ENCODE measurements at places on chromosomes 1 and 21.
A peak's percentile ranks its signal among the peaks of the same experiment; 100 is the strongest.

DNA sequence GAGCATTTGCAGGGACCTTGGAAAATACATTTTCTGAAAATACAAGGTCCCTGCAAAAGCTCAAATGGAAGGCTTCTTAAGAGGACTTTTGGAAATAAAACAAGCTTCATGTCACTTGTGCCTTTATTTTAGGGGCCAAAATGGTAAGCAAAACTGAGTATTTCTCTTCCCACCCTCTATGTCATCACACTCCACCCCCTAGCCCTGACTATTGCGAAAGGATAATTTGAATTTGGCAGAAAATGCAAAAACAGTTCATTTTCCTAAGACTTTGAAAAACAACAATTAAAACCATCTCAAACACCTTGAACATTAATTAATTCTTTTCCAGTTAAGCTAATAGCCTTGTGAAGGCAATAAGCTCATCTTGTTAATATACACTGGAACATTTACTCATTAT lies 201.7 kb downstream of the TM2D1 start:
- no peak for DNase-seq

- no peak for DNase-seq
Measured at GRCh38 chr1:111747282-111747734, 8.1 kb upstream of the INKA2 start.

DNA sequence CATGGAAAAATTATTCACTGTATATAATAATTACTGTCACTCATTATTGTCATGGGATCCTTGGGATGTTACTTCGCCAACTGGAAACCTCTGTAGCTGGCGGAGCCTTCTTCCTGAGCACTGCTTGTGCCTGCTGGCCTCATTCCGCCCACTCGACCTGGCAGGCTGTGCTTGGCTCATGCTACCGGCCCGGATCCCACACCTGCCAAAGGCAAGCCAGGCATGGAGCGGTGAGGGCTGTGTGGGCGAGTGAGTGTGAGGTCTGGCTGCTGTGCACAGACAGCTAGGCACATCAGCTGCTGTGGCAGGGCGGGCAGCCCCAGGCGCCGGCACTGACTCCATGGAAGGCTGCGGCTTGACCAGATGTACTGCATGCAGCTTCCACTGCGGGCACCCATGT lies 78.4 kb downstream of the DISP1 start:
- no peak for DNase-seq

GRCh38 chr1:197178998-197179397 lies 32.5 kb upstream of the ASPM start:
- DNase-seq, result no peak

GRCh38 chr1:245488346-245489129 lies 333.8 kb downstream of the KIF26B start:
- no peak for DNase-seq

DNA sequence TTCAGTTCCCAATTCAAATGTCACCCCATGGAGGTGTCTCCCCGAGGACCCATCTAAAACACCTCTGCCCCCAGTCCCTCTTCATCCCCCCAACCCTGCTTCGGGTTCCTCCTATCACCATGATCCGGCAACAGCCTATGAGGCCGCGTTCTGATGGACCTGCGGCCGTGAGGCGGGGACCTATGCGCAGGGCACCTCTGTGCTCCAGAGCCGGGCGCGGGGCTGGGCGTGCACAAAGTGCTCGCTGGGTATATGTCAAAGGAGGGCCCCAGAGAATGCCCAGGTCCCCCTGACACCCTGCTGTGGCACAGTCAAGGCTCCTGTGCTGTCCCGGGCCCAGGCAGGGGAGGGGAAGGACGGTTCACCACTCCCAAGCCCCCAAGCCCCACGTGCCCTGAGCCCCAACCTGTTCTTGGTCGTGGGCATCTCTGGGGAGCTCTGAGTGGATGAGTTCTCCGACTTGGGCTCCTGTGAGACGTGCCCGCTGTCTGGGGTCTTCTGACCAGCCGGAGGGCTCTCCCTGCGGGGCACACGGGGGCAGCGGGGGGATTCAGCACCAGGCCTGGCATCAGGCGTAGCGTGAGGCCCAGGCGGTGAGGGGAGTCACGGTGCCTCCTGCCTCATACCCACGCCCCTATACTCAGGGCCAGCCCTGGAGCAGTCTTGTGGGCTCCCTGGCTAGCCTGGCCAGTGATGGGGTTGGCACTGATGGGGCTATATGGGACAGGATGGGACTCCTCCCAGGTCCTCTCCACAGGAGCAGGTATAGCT lies 67.7 kb downstream of the RAP1GAP start:
- no peak for DNase-seq

- no peak for DNase-seq
Measured at GRCh38 chr21:36465478-36465877, 14.4 kb downstream of the CLDN14 start.

GRCh38 chr1:109624201-109625010 lies 4.8 kb downstream of the AMPD2 start:
- peak; percentile 92 for DNase-seq

GRCh38 chr1:183986941-183987340 lies 50.6 kb downstream of the COLGALT2 start:
- DNase-seq, result no peak

GRCh38 chr21:35924714-35925301 lies 135.5 kb downstream of the SETD4 start:
- DNase-seq, result peak; percentile 89

- no peak for DNase-seq
Measured at GRCh38 chr1:200991097-200991614, 32.4 kb downstream of the KIF21B start.

DNA sequence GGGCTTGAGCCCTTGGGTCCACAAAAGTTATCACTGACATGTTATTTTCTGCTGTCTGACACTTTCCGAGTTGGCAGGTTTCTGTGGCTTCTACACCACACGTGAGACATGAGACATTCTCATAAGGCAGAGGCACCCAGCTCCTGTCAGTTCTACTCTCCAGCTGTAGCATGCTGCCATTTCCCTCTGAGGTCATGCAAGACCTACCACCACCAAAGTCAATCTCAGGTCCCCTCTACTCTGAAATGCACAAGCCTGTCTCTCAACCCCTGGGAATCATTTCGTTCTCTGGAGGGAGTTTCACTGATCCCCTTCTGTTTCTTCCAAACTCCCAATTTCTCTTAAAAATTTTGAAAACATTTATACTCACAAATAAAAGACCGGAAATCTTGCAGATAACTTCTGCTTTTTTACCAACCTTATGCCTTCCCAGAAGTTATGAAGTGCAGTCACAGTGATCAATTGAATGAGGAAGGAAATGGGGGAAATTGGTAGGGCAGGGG lies 39.5 kb upstream of the CR2 start:
- no peak for DNase-seq

GRCh38 chr1:93679546-93679945 lies 2.1 kb downstream of the BCAR3 start:
- no peak for DNase-seq

- no peak for DNase-seq
Measured at GRCh38 chr1:76381450-76382097, 307.0 kb downstream of the ST6GALNAC3 start.

DNA sequence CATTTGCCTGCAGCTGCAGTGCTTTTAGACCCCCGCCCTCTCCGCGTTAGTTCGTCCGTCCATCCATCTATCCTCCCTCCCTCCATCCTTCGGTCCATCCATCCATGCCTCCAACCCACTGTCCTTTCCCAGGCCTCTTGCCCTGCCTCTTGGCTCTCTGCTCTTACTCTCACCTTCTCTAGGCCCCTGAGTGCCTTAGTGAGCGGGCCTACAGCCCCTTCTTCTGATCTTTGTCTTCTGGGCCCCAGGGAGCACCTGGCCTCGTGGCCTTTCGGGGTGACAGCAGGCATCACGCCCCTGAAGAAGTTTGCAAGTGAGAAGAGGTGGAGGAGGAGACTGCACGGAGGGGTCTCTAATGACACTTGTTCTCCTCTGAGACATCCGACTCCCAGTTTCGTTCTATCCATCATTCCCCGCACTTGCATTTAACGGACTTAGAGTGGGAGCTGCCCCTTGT lies 842 bp downstream of the ATXN7L2 start:
- DNase-seq, result no peak

GRCh38 chr1:177779166-177779965 lies 190.5 kb downstream of the SEC16B start:
- DNase-seq, result no peak

DNA sequence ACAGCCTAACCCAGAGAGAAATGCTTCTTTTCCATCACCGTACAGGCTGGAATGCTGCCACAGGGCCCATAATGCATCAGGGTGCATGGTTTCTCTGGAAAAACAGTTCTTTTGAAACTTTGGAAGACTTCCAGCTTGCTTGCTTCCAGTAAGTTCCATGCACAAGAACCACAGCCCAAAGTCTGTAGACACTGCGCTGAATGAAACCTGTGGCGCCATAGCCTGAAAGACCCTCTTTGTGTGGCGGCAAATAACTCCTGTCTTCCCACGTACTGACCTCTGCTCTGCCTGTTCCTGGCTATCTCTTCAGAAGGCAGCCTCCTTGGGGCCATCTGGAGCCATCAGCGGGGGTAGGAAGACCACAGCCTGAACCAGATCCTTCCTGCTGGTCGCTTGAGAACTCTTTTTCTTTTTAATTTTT lies 15.1 kb downstream of the MIIP start:
- no peak for DNase-seq

- DNase-seq, result no peak
Measured at GRCh38 chr21:29231756-29232529, 66.8 kb upstream of the BACH1 start.

DNA sequence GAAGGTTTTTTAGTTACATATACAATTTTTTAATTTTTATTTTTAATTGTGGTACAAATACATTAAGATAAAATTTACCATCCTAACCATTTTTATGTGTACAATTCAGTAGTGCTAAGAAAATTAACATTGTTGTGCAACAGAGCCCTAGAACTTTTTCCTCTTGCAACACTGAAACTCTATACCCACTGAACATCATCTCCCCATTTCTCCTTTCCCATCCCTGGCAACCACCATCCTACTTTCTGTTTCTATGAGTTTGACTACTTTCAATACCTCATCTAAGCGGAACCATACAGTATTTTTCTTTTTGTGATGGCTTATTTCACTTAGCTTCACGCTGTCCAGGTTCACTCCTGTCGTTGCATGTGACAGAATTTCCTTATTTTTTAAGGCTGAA lies 54.1 kb downstream of the PALMD start:
- DNase-seq, result no peak

DNA sequence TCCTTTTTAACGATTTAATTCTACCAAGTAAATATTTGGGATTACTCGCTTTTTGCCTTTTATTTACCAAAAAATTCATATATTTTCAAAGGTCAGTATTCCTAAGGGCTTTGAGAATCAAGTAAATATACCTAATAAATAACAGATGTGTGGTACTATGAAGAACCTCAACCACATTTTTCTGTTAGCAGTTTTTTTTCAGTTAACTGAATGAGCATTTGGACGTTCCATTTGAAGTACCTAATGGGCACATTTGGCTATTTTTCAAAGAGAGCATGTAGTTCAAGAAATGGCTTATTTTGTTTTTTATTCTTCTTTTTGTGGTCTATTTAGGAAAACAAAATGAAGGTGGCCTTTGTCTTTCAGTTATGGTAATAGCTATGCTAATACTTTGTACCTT lies 253.0 kb downstream of the GPR52 start:
- no peak for DNase-seq

DNA sequence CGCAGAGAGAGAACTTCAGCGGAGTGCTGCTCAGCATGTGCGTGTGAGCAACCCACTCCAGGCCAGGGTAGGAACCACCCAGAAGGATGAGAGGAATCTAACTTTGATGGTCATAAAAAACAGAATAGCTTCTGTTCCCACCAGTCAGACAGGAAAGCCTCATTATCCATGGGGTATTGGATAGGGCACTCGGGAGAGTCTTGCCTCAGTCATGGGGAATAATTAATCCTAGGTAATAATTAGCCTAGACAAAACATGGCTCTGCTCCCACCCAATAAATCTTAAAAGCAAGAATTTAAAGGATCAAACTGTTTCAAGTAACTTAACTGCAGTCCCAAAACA lies 35.3 kb downstream of the LDLRAD1 start:
- DNase-seq, result no peak

DNA sequence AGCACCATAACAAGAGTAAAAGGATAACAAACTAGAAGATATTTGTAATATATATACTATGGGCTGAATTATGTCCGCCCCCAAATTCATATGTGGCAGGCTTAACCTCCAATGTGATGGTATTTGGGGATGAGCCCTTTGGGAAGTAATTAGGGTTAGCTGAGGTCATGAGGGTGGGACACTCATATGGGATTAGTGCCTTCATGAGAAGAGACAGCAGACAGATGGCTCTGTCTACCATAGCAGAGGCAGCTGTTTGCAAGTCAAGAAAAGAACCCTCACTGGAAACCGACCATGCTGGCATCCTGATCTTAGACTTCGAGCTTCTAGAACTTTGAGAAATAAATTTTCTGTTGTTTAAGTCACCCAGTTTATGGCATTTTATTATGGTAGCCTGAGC lies 303.6 kb downstream of the LMO4 start:
- no peak for DNase-seq

DNA sequence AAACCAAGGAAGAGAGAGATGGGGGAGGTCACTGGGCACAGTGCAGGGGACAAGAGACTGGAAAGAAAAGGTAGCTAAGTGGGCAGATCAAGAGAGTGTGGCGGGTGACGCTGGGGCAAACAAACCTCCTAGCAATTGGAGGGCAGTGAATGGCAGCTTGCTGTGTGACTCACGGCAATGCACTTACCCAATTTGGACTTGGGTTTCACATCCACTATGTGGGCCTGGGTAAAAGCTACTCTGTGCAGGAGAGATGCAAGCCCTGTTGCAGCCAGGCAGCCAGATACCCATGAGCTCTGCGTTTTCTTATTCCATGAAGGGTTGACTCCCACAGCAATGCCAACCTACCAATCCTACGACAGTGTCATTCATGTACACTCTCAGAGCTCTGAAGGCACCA lies 9.5 kb downstream of the PLXNA2 start:
- DNase-seq, result no peak

- no peak for DNase-seq
Measured at GRCh38 chr1:58768971-58769808, 14.7 kb downstream of the JUN start.

DNA sequence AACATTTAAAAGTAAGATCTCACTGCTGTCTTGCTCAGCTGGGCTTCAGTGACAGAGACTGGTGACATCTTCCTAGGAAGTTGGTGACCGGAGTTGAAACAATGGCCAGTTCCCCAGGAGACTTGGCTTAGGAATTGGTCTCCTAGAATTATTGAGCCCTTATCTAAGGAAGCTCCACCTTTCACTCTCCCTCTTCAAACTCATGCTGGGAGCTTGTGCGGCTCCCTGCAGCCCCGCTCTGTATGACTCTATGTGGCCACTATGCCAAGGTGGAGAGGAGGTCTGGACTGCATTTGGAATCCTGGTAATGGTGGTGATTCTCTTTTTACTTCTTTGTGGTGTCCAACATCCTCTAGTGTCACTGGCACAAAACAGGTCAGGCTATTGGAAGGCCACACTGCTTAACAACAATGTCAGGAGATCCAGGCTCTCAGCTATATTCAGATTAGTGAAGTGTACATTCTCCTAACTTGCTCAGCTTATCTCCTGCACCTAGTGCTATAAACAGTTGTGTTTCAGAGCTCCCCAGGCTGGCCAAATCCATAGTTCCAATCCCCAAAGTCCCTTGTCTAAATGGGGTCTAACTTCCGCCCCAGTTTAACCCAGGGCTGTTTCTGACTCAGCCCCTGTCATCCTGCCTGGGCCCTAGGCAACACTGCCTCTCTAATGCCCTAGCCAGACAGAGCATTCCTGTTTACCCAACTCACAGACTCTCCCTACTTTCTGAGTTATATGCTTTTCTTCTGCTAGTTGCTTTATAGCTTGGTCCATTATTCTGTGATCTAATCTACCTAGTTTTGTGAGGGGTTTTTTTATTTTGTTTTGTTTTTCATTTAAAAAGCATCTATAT lies 18.3 kb downstream of the ATP2B4 start:
- no peak for DNase-seq

All from esophagus muscularis mucosa (tissue), 4 donors.